ENCODE measurements at places on chromosomes 1 and 21.

DNA sequence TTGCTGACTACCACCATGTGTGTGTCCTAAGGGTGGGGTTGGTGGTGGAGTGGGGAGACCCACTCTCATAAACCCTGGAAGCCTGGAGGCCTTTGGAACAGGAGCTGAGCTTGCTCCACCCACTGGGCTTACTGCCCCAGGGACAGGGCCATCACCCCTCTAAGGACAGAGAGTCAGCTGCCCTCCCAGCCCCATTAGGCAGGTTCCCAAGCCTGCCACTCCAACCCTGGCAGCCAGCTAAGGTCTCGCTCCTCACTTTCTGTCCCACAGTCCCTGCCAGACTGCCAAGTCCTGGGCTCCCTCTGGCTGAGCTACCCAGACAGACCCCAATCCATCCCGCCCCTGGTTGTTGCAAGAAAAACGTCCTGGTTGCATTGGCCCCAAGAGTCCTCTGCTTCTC lies 3.8 kb downstream of the NT5C1A start:
- no peak for DNase-seq

- DNase-seq: no peak
Observed at GRCh38 chr1:218546314-218546713, 201.2 kb downstream of the TGFB2 start.

- no peak for DNase-seq
Observed at GRCh38 chr1:7319196-7319595, 451.9 kb upstream of the VAMP3 start.

DNA sequence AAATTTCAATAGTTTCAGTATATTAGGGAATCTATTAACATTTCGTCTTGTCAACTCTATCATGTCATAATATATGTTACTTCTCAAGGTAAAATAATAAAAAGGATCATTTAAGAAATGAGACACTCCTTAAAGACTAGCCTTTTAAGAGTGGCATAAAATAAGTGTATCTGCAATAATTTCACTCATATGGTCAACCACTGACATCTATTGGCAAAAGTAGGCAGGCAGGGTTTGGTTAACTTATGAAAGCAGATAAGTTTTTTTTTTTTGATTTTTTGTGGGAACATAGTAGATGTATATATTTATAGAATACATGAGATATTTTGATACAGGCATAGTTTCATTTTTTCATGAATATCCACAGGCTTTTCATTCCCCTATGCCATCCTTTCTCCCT lies 5.5 kb upstream of the RGS21 start:
- no peak for DNase-seq

- DNase-seq: peak; percentile 29
Observed at GRCh38 chr1:117674521-117675400, 68.9 kb downstream of the TENT5C start.

DNA sequence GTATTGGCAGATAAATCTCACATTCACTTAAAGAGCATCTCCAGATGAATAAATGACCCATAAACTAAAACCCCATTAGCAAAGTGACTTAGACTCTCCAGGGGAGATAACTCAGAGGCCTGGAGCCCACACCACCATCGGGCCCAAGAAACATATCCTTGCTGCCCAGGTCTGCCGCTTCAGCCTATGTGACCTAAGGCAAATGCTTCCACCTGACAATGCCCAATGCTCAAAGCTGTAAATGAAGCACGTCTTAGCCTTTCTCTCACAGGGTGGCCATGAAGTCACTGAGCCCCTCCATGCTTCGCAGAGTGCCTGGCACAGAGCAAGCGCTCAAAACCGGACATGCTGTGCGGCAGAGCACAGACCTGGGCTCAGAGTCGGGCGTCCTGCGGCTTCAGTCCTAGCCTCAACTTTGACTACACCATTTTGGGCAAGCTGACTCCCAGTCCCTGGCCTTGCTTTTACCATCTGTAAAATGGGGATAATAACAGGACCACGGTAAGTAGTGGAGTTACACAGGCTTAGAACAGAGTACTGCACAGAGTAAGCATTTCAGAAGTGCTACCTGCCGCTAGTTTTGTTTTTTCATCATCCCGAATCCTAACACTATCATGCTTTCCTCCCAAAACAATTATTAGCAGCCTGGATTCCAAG lies 23.7 kb downstream of the NOL9 start:
- DNase-seq: no peak

- DNase-seq: no peak
Observed at GRCh38 chr1:167893798-167894197, 20.1 kb downstream of the ADCY10 start.

- DNase-seq: no peak
Observed at GRCh38 chr1:44605914-44606615, 68.2 kb downstream of the TMEM53 start.

GRCh38 chr1:213179784-213180183 lies 128.7 kb downstream of the RPS6KC1 start:
- DNase-seq: no peak

DNA sequence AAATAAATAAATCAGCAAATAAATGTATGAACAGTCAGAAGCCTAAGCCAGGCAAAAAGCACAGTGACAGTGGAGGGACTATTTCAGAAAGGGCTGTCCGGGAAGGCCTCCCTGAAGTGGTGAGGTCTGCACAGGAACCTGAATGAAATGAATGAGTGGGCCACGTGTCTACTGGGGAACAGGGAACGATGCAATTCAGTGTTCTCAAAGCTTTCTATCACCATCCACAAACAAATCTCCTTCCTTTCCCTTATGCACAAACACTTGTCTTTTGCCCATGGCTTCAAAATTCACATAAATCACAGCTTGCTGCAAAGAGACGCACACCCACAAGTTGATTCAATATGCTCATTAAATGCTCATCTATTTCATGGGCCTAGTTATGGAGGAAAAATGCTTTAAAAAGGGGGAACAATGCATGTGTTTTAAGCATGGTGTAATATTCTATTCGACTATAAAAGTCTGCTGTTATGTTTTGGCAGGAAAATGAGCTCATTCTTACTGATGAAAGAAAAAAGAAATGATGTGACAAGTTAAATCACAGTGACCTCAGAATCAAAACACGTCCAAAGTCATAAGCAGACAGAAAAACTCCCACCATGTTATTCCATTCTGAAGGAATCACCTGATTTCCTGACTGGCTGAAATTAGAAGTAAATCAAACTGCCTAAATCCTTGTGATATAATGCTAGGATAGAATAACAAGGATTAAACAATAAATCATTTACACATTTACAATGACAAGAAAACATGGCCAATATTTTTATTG lies 21.6 kb downstream of the URB1 start:
- no peak for DNase-seq

GRCh38 chr1:10830961-10831668 lies 34.7 kb upstream of the CASZ1 start:
- DNase-seq: no peak

- DNase-seq: peak; percentile 67
Observed at GRCh38 chr1:44808063-44808937, at the start of gene BTBD19. Gene BTBD19, plus strand, starts transcription at chr1:44808523. Its CDS starts 298 bp downstream, at chr1:44808821.

DNA sequence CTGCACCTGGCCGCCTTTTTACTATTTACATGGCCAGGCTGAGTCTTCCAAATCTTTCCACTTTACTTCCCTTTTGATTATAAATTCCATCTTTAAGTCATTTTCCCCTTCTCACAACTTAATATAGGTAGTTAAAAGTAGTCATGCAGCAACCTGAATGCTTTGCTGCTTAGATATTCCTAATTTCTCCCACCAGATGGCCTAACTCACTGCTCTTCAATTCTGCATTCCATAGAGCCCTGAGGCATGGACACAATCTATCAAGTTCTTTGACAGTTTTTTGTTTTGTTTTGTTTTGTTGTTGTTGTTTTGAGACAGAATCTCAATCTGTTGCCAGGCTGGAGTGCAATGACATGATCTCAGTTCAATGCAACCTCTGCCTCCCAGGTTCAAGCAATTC lies 21.7 kb upstream of the FAAH start:
- no peak for DNase-seq

DNA sequence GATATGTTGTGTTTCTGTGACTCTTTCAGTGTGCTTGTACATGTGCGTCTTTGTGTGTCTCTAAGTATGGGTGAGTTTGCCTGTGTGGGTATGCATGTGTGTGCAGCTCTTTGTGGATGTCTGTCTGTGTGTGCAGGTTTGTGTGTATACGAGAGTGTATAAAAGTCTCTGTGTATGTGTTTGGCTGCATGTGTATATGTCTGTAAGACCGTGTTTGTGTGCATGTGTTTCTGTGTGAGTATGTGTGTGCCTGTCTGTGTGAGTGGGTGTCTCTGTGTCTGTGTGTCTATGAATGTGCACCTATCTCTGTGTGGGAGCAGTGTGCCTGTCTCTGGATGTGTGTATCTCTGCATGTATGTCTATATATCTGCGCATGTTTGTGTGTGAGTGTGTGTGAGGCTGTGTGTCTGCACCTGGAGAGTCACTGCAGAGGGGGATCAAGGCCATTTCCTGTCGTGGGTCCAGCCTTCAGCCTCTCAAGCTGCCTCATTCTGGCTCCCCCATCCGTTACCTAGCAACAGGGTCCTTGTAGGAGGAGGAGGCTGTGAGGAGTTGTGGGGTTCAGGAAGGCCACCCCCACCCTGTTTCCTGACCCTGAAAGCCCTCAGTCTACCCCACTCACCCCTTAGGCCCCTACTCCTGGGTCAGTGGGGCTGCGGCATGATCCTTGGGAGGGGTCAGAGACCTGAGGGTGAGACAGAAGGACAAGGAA lies 10.4 kb downstream of the FGR start:
- no peak for DNase-seq

- no peak for DNase-seq
Observed at GRCh38 chr1:167791281-167792187, 69.8 kb downstream of the MPZL1 start.

DNA sequence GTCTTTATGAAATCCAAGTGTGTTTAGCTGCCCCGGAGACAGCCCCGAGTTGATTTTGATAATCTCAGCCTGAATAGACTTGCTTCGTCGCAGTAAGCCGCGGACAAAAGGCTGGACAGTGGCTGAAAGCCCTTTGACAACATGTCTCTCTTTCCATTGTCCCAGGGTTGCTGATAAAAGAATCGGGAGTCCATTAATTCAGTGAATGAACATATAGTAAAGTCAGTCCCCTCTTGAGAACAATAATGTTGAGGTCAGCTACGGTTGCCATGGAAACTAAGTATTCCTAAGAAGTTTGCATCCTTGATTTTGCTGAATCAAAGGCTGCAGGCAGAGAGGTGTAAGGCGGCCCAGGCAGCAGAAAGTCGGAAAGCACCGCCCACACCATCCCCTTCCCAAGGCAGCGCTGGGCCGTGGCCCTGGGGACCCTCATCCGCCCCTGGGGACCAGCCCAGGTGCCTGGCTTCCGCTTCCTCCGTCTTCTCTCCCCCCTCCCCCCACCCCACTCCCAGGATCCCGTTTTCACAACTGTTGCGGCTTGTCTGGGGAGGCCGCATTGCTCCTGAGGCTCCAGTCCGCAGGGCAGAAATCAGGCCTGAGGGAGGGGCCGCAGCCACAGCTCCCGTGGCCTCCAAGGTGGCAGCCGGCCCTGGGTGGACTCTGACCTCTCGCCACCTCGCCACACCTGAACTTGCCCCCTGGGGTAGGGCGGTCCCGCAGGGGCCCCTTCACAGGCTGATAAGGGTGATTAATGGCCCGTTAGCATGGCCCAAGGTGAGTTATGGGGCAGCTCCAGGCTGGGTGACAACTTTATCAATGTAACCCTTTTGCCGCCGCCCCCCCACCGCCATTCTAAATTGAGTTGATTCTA lies 180.9 kb downstream of the PRDM16 start:
- no peak for DNase-seq

GRCh38 chr1:15158506-15159165 lies 5.1 kb downstream of the TMEM51 start:
- DNase-seq: no peak

DNA sequence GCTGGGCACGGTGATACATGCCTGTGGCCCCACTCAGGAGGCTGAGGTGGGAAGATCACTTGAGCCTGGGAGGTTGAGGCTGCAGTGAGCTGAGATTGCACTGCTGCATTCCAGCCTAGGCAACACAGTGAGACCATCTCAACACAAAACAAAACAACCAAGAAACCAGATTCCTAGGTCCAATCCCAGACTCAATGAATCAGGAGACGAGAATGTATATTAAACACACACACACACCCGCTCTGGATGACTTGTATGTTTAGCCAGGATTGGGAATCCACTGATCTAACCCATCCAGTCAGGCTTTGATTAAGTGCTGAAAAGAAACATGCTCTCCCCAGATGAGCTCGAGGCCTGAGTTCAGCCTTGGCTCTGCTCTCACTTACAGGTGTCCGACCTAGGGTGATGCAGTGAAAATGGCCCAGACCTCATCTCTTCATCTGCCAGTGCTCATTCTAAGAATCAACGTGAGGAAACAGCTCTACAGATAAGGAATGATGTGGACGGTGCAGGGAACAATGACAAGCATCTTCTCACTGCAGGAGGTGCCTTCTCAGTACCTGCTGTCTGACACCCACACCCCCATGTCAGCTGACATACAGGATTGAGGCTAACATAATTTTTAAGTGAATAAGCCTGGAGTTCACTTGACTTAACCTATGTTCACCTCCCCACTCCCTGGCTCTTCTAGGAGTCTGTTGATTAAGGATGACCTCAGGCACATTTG lies 15.3 kb upstream of the SRSF4 start:
- no peak for DNase-seq

- no peak for DNase-seq
Observed at GRCh38 chr1:24443241-24443656, 27.6 kb downstream of the NIPAL3 start.

DNA sequence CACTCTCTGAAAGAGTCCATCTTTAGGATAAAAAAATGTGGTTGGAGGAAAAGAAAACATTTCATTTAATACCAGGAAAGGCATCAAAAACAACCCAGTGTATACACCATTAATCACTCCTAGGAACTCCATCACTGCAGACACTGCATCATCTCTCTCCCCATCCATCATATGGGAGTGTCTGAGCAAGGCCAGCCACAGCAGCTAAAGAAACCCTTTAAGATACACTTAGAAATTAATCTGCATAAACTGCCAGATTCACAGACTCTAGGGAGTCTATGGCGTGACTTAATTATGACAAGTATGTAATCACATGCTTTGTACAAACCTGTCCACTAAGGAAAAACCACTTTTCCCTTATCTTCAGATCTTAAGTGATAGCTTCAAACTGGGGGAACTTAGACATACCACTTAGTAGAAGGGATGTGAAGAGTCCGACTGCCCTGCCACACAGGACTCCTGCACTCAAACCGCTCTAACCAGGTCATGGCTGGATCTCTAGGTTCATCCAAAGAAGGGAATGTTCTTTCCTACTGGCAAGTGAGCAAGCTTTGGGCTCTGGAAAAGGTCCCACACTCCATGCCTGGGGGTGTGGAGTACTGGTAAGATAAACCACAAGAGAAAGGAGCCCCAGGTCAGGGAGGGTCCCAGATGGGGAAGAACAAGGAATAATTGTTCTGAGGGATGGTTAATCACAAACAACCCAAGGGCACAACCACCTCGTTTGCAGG lies 61.0 kb upstream of the C8B start:
- no peak for DNase-seq

GRCh38 chr1:109208394-109208793 lies 5.3 kb upstream of the SARS1 start:
- DNase-seq: no peak

- peak; percentile 83 for DNase-seq
Observed at GRCh38 chr21:32412162-32413014, at the start of gene EVA1C. Gene EVA1C, plus strand, starts transcription at chr21:32412706. Its CDS starts 148 bp downstream, at chr21:32412854.

DNA sequence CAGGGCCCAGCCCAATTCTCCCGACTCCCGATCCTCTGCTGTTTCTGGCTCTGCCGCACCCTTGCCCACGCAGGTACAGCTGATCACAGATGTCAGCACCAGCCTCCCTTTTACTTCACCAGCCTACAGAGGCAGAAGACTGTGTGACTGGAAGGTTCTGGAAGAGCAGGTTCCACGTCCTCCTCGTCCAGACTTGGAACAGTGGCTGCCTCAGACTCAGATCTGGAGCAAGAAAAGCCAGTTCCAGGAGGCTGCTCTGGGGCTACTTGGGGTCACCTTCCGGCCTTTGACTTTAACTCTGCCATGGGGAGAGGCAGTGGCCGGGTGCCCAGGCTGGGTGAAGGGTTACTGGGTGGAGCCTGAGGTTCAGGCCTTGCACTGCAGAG lies 16.1 kb upstream of the KLHDC7A start:
- no peak for DNase-seq

Data from stimulated activated CD8-positive, alpha-beta memory T cell treated with anti-CD3 and anti-CD28 coated beads, Interleukin-7, amount 100 ng/mL, for 4 hours (primary cell).